ENCODE measurements at places on chromosomes 11 and 22. TPM values are rescaled to one million over a fixed set of nuclear protein-coding genes. Genes with fewer than 3 reads are reported as not detected.

DNA sequence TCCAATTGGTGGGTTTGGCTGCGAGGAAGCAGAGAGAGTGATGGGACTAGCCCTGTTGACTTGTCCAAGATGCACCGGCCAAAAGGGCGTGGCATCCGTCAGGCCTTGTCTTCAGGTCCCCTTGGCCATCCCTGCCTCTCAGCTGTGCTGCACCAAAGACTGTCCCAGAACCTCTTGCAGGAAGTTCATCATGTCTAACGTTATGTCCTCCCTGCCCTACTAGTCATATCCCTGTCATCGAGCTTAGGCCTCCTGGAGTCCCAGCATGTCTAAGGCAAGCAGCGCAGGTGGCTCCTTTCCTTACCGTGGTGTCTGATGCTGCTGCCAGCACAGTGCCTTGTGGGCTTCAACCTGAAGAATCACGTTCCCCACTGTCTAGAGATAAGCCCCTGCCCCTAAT lies 51.2 kb downstream of the NECTIN1 start:
- DNase-seq: no peak

- no peak for DNase-seq
These were observed 66.3 kb upstream of the PRDM11 start for GRCh38 chr11:45079943-45080719.

- DNase-seq: no peak
These were observed 339.2 kb downstream of the TENM4 start for GRCh38 chr11:79101656-79102055.

- peak; percentile 87 for DNase-seq
These were observed 921 bp downstream of the C1QTNF5 start for GRCh38 chr11:119339589-119340334.

DNA sequence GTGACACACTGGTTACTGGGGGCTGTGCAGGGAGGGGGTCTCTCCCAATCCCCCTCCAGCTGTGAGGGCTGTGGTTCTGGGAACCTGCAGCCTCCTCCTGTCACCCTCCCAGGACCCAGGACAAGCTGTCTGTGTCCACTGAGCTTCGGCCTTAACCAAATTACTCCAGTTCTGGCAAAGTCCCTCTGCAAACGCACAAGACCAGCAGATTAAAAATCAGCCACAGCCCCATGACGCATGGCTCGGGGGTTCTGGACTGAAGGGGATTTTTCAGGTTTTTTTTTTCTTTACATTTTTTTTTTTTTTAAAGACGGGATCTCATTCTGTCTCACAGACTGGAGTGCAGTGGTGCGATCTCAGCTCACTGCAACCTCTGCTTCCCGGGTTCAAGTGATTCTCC lies 32.2 kb upstream of the A4GALT start:
- no peak for DNase-seq

- DNase-seq: peak; percentile 37
These were observed 29.7 kb downstream of the OR10A6 start for GRCh38 chr11:7901319-7901854.

DNA sequence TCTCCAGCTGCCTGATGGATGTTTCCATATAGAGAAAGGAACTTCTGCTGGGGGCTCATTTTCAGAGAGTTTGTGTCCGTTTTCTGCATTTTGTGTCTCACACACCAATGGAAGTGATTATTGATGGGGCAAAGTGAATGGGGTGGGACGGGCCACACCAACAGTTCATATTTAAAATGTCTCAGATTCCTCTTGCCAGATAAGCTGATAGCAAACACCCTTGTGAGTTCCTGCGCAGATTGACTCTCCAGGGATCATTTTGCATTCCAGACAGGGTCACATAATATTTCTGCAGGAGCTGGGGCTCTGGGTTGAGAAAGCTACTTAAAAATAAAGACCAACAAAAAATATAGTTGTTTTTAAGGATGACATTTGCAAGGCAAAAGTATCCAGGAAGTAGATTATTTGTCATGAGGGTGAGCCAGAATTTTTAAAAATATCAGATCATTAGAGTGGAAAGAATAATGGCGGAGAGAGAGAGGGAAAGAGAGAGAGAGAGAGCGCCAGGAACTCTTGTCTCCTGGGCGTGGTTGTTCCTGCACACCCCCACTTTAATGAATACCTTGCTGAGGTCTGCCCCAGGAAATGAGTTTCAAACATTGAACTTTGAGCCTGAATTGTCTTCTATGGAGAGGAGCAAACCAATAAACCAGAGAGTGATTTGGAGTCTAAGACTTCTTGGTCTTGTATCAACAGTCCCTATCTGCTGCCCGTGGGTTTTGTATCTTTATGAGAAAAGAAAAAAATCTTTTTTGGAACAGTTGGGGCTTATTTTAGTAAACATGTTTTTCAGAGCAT lies 33.3 kb downstream of the MICAL2 start:
- DNase-seq: peak; percentile 65

DNA sequence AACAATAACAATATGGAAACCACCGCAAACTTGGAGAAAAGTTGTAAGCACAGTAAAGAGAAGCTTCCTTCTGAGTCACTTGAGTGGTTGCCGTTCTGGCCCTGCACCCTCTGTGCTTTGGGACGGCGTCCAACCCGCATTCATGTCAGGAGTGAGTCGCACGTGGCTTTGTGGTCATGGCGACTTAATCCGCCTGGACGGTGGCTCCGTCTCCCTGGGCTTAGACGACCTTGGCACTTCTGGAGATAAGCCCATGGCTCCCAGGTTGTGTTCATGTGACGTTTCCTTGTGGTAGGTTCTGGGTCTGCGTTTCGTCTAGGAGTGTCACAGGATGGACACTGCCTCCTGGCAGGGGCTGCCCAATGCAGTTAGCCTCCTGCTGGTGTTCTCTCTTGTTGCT lies 40.5 kb downstream of the TPCN2 start:
- no peak for DNase-seq

- DNase-seq: no peak
These were observed 1008.4 kb downstream of the JRKL start for GRCh38 chr11:97398246-97398645.

- DNase-seq: peak; percentile 75
These were observed 59.1 kb downstream of the IGLL1 start for GRCh38 chr22:23520863-23521440.

BDNF gene
- total RNA-seq: 8.8 TPM

SLC22A8 gene
- total RNA-seq: not detected

OR5T2 gene
- total RNA-seq: not detected

LGALS12 gene
- not detected for total RNA-seq

ST14 gene
- total RNA-seq: 85.2 TPM

CTNND1 gene
- total RNA-seq: 130 TPM

IL17REL gene
- total RNA-seq: not detected
